ENCODE measurements at places on chromosomes 7 and 10. TPM values are rescaled to one million over a fixed set of nuclear protein-coding genes. Genes with fewer than 3 reads are reported as not detected.

DNA sequence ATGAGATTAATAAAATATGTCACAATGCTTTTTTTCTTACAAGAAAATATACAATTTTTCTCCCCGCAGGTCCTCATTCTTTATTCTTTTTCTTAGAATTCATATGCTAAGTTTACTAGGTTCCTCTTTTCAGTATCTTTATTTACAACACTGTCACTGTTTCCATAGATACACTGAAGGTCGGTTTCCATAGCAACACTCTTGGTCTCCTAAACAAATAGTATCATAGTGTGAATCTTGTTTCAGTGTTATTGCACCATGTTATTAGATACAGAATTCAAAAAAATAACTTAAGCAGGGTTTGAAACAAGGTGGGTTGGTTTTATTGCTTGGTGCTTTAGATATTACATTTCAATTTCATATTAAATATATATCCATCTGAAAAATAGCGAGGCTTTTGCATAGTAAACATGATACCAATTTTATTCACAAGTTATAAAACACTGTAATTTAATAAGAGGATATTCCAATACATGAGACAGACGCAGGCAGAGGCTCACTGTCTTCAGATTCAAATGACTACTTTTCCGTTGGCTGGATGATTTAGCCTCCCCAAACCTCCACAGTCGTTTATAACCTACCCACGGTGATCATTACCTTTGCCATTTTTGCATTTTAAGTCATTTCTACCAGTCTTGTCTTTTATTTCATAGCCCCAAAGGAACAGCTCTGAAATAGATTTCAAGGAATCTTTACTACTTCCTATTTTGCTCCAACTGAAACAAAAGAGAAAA lies 88.9 kb upstream of the KLF6 start:
- H3K36me3 ChIP-seq = no peaks in the 10 kb centered on the region
- H3K4me1 ChIP-seq = peaks cover 6% of the 10 kb centered on the region
- no peak overlapping the region for H3K4me3 ChIP-seq
- no peak for DNase-seq
- no peak overlapping the region for H3K27ac ChIP-seq
- H3K27me3 ChIP-seq = no peaks in the 10 kb centered on the region

GRCh38 chr10:70508912-70509756 lies 30.6 kb downstream of the PALD1 start:
- H3K27ac ChIP-seq = no peak overlapping the region
- H3K36me3 ChIP-seq = no peaks in the 10 kb centered on the region
- H3K4me3 ChIP-seq = no peak overlapping the region
- peak; percentile 8 for DNase-seq

The TFR2 gene
- 4.8 TPM for total RNA-seq

The ZNF425 gene
- 5.2 TPM for total RNA-seq

The GBX1 gene
- total RNA-seq = not detected

DNA sequence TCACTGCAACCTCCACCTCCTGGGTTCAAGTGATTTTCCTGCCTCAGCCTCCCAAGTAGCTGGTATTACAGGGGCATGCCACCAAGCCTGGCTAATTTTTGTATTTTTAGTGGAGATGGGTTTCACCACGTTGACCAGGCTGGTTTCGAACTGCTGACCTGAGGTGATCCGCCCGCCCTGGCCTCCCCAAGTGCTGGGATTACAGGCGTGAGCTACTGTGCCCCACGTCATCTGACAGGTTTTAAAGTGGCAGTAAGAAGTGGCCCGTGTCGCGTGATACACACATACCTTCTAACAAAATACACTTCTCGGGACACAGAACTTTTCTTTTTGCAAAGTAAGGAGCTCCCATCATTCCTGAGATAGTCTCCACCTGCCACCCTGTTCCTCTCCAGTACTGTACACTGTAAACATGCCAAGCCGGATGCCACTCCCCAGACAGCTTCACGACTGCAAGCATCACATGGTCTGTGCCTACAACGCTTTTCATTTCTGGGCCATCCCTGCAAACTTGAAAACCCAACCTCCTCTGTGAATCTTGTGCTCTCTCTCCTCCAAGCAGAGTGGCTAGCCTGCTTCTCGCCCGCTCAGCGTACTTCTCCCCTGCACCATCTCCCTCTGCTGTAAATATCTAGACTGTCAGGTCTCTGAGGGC lies 256.3 kb upstream of the KLF14 start:
- H3K4me1 ChIP-seq = peaks cover 34% of the 10 kb centered on the region
- no peak overlapping the region for H3K27ac ChIP-seq
- H3K27me3 ChIP-seq = no peaks in the 10 kb centered on the region

- no peak overlapping the region for H3K4me3 ChIP-seq
- H3K4me1 ChIP-seq = peaks cover 5% of the 10 kb centered on the region
Measured at GRCh38 chr10:46550076-46550790, 6.2 kb downstream of the GPRIN2 start.

All from PC-9 (cell line).